Sigmoid colon (tissue), 7 donors: ENCODE measurements at places on chromosomes 1 and 21. TPM values are rescaled to one million over a fixed set of nuclear protein-coding genes. Genes with fewer than 3 reads are reported as not detected.

BRINP3 gene
- 2.4 TPM for polyA plus RNA-seq

SPRR3 gene
- 13.2 TPM for polyA plus RNA-seq

KLHDC8A gene
- 0.69 TPM for polyA plus RNA-seq

ADGRB2 gene
- polyA plus RNA-seq: not detected

MROH9 gene
- not detected for polyA plus RNA-seq

CLIC6 gene
- 5.4 TPM for polyA plus RNA-seq

RIMS3 gene
- 1.2 TPM for polyA plus RNA-seq

RASSF5 gene
- polyA plus RNA-seq: 25.9 TPM

HSD3B1 gene
- polyA plus RNA-seq: 0.06 TPM

LMX1A gene
- 0.46 TPM for polyA plus RNA-seq

FAM151A gene
- 3.7 TPM for polyA plus RNA-seq

DCLRE1B gene
- polyA plus RNA-seq: 1.8 TPM

MR1 gene
- 3.2 TPM for polyA plus RNA-seq

LDLRAD1 gene
- polyA plus RNA-seq: not detected

OPRD1 gene
- under 0.01 TPM for polyA plus RNA-seq

CFAP107 gene
- under 0.01 TPM for polyA plus RNA-seq

GJC2 gene
- polyA plus RNA-seq: 0.60 TPM

SPOCD1 gene
- not detected for polyA plus RNA-seq

KRTAP11-1 gene
- polyA plus RNA-seq: not detected

OR2T2 gene
- polyA plus RNA-seq: not detected

DMRTA2 gene
- polyA plus RNA-seq: 0.04 TPM

LEFTY1 gene
- 120 TPM for polyA plus RNA-seq

CHD5 gene
- polyA plus RNA-seq: not detected

LIX1L gene
- polyA plus RNA-seq: 3.0 TPM

TPRG1L gene
- polyA plus RNA-seq: 105 TPM

CA6 gene
- 0.60 TPM for polyA plus RNA-seq

HAO2 gene
- not detected for polyA plus RNA-seq

HEYL gene
- 2.5 TPM for polyA plus RNA-seq

ADAM30 gene
- polyA plus RNA-seq: not detected

CACNA1E gene
- not detected for polyA plus RNA-seq

COA7 gene
- polyA plus RNA-seq: 12.3 TPM

THEM5 gene
- not detected for polyA plus RNA-seq

SPRR2G gene
- polyA plus RNA-seq: not detected

CMPK1 gene
- 250 TPM for polyA plus RNA-seq

ANKRD45 gene
- 0.41 TPM for polyA plus RNA-seq

VWA5B1 gene
- not detected for polyA plus RNA-seq

SLC37A1 gene
- polyA plus RNA-seq: 21.0 TPM

CYP4A22 gene
- polyA plus RNA-seq: not detected

CDCA8 gene
- polyA plus RNA-seq: 6.7 TPM

PCBP3 gene
- 1.2 TPM for polyA plus RNA-seq

KIF26B gene
- polyA plus RNA-seq: not detected

OR2L2 gene
- polyA plus RNA-seq: 0.06 TPM

CRP gene
- not detected for polyA plus RNA-seq

DDX20 gene
- polyA plus RNA-seq: 2.3 TPM

AADACL4 gene
- not detected for polyA plus RNA-seq

DTL gene
- polyA plus RNA-seq: 4.4 TPM

RIIAD1 gene
- 0.39 TPM for polyA plus RNA-seq
